Endothelial cell of umbilical vein (primary cell): ENCODE measurements at places on chromosomes 2 and 18.

DNA sequence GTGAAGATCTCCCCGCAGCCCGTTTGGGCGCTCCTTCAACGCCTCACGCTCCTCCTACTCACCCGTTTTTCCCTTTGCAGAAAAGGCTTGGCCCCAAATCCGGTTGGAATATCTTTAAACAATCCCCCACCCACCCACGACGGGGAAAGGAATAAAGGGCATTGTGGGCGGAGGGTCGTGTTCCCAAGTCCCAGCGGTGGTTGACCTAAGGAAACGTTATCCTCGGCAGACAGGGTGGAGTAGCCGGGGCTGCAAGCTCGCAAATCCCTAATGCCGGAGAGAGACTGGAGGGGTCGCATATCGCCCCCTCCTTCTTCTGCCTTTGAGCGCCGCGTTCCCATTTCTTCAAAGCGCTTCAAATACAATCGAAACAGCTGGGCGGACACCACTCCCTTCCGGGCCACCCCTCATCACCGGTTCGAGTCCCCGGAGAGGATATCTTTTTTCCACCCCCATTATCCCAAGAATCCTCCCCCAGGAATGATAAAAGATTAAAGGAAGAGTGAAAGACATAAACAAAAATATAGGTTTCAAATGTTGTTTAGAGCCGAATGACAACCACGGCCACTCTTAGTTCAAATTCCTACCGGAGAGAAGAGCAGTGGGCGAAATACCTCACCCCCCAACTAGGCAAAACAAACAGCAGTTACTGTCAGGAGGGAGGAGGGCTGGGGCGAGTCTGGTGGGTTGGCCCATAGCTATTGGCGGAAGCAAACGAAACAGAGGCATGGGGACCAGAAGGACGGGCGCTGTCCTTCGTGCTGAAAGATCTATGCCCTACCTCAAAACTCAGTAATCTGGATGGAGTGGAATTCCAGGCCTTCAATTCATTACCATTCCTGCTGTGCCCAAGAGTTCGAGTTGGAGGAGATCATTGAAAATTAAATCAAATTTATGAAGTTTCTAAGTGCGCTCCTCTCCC is 2.8 kb upstream of the GAD1 start:
- DNase-seq, result peak; percentile 33

DNA sequence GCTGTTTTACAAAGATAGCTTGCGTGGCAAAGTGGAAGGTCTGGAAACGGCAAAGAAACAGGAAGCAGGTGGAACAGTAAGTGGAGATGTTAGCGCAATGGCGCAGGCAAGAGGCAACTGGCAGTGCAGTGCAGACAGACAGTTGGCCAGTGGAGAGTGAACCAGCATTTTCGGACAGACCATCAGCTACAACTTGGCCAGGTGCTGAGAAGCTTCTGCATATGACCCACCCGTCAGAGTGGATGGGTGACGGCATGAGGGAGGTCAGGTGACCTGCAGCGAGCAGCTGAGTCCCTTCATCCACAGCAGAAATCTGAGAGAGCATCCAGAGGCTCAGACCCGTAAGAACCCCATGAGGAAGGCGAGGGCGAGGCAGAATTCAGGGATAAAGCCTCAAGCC is 33.8 kb downstream of the NPC1 start:
- no peak for DNase-seq

DNA sequence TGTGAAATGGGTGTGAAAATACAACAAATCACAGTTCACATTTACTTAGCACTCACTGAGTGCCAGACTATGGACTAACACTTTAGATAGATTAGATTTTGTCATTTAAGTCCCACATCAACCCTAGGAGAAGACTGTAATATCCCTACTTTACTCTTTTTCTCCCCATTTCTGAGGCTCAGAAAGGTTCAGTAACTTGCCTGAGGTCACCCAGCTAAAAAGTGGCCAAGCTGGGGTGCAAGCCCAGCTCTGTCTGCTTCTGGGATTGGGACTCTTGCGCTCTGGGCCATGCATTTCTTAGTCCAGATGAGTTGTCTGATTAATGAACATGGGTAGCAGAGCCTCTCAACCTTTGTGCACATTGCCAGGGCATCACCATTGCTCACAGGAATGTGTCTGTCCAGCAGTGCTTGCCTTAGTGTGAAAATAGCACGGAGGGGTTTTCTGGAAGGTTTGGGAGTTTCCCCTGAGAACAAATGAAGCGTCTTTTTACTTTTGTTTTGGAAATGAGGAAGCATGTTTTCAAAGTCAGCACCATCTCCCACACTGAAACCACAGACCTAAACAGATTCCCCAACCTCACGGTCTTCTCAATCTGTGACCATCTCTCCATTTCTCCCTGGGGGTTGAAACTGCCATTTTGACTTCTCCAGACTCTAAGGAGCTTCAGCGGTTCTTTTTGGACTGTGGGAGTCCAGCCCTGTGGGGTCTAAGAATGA is 31.9 kb downstream of the NRP2 start:
- no peak for DNase-seq

GRCh38 chr2:103284750-103285149 is 522.9 kb downstream of the TMEM182 start:
- DNase-seq, result no peak

GRCh38 chr2:191615596-191615995 is 62.3 kb upstream of the NABP1 start:
- DNase-seq, result no peak

DNA sequence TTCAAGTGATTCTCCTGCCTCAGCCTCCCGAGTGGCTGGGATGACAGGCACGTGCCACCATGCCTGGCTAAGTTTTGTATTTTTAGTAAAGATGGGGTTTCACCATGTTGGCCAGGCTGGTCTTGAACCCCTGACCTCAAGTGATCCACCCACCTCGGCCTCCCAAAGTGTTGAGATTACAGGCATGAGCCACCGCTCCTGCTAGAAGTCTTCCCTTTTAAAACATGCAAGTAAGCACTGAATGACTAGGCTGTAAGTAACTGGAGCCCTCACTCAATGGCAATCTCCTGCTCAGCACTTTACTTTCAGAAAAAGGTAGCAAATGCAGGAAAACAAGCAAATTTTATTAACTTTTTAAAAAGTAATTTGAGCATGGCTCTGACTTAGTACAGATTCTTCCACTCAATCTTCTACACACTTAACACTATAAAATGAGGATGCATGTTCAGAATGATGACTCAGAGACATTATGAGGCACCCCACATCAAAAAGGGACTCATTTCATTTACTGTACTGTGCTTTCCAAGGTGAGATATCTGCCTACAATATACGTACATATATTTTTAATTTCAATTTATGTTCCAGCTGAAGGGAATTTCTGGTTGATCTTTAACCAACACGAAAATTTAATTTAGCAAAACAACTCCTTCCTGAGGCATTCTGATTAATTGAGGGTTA is 6.6 kb upstream of the NCK2 start:
- no peak for DNase-seq

GRCh38 chr2:181189951-181190350 is 209.5 kb downstream of the UBE2E3 start:
- DNase-seq, result no peak

DNA sequence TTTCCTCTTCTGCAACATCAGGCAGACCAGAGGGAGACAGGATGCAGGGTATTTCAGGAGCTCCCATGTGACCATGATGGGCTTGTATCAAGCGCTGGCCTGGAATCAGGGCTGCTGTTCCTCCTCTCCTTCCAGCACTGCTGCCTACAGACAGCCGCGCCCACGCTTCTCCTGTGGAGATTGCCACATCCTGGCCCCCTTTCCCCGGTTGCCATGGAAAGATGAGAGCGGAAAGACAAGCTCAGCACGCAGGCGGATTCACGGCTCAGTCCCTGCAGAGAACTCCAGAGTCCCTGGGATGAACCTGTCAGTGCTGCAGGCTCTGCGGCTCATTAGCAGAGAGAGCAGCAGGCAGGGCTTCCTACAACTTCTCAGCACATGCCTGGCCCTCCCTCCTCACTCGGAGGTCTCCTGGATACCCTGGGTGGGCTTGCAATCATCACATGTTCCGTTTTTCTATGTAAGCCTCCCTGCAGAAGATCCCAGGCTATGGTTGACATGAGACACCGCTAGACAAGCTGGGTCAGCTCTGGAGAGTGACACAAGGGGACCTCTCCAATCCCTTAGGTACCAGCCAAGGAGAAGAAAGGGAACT is 497.8 kb upstream of the MYT1L start:
- no peak for DNase-seq

- DNase-seq, result no peak
These were observed 118.5 kb upstream of the CD302 start for GRCh38 chr2:159916511-159916910.

- DNase-seq, result no peak
These were observed 16.3 kb upstream of the RMP24 start for GRCh38 chr18:35956226-35956625.

GRCh38 chr2:47077442-47078117 is 77.5 kb downstream of the STPG4 start:
- no peak for DNase-seq
